ENCODE measurements at places on chromosomes 13 and 19.

GRCh38 chr19:42352301-42353259 is 27.1 kb downstream of the MEGF8 start:
- DNase-seq, result no peak

DNA sequence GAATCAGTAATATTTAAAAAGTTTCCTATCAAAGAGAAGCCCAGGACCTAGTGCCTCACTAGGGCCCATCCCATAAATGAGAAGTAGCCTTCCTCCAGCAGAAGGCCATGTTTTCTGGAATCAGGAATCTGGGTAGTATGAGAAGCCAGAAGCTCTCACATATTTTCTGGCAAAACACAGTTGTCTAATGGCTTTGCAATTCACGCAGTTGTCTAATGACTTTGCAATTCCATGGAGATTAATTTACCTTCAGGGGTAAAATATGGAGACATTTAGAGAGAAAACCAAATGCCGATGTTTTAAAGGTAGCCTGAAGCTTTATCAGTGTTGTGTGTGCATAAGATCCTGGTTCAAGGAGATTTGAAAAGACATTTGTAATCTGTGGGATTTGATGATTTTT is 29.8 kb upstream of the SIAH3 start:
- no peak for DNase-seq

DNA sequence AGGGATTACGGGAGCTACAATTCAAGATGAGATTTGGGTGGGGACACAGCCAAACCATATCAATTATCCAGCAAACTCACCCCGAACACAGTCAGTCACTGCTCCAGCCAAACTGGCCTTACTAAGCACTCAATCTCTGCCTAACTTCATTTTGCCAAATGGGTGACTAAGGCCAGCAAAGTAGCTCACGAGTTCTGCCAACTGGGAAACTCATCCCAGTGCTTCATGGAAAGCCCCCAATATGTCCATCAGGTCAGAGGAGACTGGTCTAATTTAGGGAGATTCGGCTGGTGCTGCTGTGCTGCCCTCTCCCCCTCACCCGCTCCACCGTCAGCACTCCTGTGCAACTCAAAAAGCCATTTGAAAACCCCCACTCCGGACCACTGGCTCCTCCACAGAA is 324.0 kb downstream of the FOXO1 start:
- no peak for DNase-seq

- DNase-seq, result no peak
Observed at GRCh38 chr19:50858886-50859285, 4.2 kb downstream of the KLK3 start.

GRCh38 chr19:53626486-53626885 is 5.3 kb upstream of the DPRX start:
- DNase-seq, result no peak

DNA sequence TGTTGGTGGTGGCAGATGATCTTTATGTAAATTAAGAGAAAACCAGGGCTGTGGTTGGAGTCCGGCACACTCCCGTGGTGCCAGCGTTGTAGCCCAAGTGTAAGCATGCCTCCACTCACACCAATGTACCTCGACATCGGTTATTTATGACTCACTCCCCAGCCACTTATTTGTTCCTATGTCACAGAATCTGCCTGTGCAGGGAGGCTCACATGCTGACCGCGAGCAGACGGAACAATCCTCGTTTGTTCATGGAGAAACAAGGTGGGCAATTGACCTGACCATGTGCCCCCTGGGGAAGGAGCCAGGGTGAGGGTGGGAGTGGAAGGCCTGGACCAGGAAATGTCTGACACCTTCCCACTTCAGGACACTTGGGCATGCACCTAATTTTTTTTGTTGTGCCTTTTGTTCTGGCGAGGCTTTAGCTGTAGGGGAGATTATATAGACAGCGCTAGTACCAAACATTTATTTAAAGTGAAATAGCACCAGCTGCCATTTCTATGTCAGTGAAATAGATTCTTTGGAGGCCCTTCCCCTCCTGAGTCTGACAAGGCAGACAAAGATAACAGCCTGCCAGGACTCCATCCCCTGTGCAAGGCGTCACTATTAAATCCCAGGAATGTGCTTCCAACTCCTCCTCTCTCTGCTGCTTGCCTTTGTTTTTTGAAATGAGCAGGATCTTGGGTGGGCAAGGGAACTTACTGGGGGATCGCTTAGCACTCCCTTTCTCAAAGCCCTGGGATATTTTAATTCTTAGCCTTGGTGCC is 394.2 kb downstream of the FGF9 start:
- DNase-seq, result no peak

- DNase-seq, result peak; percentile 62
Observed at GRCh38 chr19:42271045-42271419, 2.0 kb downstream of the CIC start.

- no peak for DNase-seq
Observed at GRCh38 chr13:47934371-47934770, 66.7 kb downstream of the SUCLA2 start.

- DNase-seq, result no peak
Observed at GRCh38 chr13:42277618-42278276, 5.8 kb downstream of the AKAP11 start.

DNA sequence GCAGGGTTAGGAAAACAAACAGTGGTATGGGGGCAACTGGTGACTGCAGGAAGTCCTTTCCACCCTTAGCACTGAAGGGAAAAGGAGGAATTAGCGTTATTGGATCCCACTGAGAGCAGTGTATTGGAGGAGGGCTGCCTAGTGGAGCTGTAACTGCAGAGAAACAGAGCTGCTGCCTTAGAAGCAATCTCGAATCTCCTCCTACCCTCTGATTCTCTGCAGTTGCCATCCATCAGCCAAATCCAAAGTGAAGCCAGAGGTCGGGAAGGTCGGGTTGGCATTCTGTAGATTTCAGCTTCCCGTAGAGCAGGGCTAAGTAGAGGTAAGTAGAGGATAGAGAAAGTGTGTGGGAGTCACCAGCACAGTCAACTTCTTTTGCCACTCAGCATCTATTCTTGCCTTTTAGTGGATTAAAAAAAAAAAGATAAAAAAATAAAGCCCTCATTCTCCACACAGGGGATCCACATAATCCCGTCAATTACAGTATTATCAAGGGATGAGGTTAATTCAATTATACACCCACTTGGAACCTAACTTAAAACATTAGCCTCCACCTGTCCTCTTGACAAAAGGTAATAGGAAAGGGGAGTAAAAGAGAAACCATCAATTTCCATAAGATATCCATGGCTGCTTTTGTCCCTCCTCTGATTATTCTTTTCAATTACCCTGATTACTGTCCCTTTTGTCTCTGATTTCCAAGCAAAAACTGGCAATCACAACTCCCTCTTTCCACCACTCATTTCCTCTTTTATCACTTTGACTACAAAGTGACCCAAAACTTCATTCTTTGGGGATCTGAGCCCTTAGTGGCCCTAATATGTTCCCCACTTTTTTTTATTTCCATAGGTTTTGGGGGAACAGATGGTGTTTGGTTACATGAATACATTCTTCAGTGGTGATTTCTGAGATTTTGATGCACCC is 234.7 kb downstream of the RBM26 start:
- no peak for DNase-seq

- DNase-seq, result no peak
Observed at GRCh38 chr19:50465986-50466705, 10.2 kb upstream of the EMC10 start.

GRCh38 chr13:110291286-110291685 is 15.7 kb downstream of the COL4A1 start:
- DNase-seq, result no peak

DNA sequence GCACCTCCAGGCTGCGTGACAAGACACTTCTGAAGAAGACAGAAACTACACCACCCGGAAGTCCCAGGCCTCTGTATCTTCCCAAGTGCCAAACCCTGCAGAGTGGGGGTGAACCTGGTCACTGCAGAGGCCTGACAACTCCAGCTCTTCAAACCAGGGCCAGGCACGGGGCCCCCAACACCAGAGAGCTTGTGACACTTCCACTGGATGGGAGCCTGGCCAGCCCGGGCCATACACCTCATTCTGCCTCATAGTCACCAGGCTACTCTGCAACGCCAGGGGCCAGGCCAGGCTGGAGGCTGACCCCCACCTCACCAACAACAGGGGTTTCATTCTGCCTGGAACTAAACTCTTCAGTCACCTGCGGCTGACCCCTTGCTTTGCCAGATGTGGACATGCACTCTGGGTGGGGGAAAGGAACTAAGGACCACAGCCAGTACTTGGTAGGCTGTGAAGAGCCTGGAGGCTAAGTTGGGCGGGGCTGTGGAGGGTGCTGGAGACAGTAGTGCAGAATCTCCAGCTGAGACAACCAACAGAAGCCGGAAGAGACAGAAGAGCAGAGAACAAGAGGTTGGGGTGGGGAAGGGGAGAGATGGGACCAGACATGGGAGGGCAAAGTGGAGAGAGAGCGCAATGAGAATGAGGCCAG is 23.0 kb downstream of the TUBA3C start:
- DNase-seq, result no peak

Measured in adrenal gland (tissue), 19 donors.